Activated CD8-positive, alpha-beta T cell treated with anti-CD3 and anti-CD28 coated beads for 36 hours (primary cell): ENCODE measurements at places on chromosomes 4 and X. TPM values are rescaled to one million over a fixed set of nuclear protein-coding genes. Genes with fewer than 3 reads are reported as not detected.

DNA sequence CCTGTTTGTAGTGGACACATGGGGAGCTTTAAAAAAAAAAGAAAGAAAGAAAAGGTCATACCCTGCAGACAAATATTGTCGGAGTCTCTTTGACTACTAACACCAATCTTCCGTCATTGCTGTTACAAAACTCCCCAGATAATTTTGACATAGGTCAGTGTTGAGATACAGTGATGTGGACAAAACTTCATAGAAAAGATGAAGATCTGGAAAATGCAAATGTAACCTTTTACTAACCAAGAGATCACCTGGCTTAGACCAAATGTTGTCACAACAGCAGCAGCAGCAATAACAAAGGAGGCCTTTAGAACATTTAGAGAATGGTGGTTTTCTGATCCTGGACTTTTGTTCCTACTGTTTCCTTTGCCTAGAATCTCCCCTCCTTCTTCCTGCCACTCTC, 8.1 kb upstream of the COMMD8 start:
- no peak for DNase-seq

- DNase-seq = no peak
Measured at GRCh38 chrX:95622200-95622599, 1062.4 kb upstream of the DIAPH2 start.

GPC4 gene
- total RNA-seq = not detected

- no peak for DNase-seq
Measured at GRCh38 chr4:38919494-38919893, 51.9 kb downstream of the FAM114A1 start.

DNA sequence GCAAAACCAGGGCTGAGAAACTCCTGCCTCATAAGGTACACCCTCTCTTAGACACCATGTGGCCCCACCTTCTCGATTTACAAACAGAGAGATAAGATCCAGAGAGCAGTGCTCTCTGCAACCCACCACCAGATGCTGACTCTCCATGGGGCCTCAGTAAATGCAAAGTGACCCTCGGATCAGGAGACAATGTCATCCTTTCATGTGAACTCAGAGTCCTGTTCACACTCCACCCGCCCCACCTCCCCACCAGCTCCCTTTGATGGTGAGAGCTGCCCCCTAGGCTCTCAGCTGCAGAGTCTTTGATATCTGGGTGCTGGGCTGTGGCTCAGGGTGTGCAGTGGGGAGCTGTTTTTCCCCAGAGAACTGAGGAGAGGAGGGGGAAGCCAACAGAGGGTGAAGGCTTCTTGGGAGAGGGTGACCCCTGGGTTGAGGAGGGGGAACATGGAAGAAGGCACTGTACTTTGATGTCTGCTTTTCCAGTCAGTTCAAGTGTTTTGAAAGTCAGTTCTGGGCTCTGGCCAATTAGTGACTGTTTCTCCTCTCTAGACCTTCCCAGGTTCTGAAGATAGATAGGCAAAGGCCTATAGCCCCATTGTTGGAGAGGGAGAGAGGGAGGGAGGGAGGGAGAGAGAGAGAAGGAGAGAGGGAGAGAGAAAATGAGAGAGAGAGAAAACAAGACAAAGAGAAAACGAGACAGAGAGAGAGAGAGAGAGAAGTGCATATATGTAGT, 88.2 kb downstream of the SCD5 start:
- no peak for DNase-seq

- no peak for DNase-seq
Measured at GRCh38 chrX:134963041-134963440, 27.8 kb upstream of the SMIM10 start.

DNA sequence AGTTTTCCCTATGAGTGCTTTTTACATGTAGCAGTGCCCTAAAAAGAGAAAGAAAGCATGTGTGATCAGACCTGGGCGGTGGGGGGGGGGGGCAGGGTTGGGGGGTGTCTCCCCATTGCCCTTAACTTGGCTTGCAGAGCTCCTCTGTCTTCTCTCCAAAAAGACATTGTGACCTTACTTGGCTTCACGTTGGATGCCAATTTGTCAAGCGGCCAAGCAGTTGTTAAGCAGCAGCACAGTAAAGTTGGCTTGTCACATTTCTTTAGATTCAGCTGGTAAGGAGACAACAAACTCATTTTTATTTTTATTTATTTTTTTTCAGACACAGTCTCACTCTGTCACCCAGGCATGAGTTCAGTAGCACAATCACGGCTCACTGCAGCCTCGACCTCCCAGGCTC, 57.3 kb upstream of the ZNF157 start:
- DNase-seq = no peak

- peak; percentile 17 for DNase-seq
Measured at GRCh38 chr4:102343964-102344519, 1.2 kb downstream of the SLC39A8 start.

RADX gene
- total RNA-seq = 7.4 TPM

GRCh38 chr4:109408711-109409110, 24.9 kb upstream of the SEC24B start:
- DNase-seq = no peak

GRCh38 chr4:1050486-1051213, 39.2 kb downstream of the FGFRL1 start:
- DNase-seq = no peak

- DNase-seq = no peak
Measured at GRCh38 chr4:12221031-12221430, 792.3 kb upstream of the HS3ST1 start.

BCLAF3 gene
- 3.2 TPM for total RNA-seq

DNA sequence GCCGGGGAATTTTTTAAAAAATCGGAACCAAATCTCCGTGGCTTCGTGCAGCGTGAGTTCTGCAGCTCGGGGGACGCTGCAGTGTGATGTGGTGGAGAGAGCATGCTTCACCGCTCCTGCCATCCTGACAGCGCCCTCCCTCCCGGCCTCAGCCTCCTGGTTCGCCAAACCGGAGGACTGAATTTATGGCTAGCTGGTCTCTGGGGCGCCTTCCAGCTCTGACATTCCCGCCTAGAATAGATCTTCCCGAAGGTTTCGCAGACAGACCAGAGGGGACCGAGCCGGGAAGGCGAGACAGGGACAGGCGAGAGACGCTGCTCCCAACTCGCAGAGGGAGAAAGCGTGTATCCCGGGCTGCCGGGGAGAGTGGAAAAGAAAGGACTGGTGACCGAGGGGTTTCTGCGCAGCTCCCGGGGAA, 25.9 kb downstream of the HOPX start:
- DNase-seq = no peak

DNA sequence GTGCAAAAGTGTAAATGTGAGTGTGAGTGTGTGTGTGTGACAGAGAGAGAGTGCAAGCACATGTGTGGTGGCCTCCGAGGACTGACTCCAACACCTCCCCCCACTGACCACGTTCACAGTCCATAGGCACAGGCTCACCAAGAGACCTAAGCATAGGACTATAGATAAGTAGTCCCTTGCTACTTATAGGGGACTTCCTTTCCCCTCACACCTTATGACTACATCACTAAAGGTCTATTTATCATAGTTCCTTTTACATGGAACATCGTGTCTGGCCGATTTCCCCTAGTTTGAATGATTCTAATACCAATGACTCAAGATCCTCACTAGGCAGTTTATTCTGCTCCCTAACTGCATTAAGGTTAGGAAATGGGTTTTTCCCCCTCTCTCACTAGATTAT, 17.8 kb downstream of the FRMPD3 start:
- no peak for DNase-seq

- no peak for DNase-seq
Measured at GRCh38 chr4:107115185-107115847, 79.2 kb upstream of the DKK2 start.

DNA sequence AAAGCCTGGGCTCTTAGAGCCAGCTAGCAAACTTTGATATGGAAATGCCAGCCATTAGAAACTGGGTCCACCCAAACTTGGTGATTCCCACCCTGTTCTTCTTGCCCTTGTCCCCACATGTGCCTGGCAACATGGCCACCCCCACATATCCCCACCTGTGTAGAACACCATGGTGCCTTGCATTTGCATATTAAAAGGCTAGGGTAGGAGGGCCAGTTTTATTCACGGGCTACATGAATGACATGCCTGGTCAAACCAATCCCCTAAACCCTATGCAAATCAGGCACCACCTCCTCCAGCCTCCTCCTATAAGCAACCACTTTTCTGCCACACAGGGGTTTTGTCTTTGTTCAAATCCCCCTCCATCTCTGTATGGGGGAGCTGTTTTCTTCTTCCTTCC, 104.9 kb downstream of the CLNK start:
- no peak for DNase-seq

GRCh38 chrX:10160211-10160610, 3.4 kb downstream of the CLCN4 start:
- no peak for DNase-seq

NDNF gene
- total RNA-seq = 0.41 TPM

DNA sequence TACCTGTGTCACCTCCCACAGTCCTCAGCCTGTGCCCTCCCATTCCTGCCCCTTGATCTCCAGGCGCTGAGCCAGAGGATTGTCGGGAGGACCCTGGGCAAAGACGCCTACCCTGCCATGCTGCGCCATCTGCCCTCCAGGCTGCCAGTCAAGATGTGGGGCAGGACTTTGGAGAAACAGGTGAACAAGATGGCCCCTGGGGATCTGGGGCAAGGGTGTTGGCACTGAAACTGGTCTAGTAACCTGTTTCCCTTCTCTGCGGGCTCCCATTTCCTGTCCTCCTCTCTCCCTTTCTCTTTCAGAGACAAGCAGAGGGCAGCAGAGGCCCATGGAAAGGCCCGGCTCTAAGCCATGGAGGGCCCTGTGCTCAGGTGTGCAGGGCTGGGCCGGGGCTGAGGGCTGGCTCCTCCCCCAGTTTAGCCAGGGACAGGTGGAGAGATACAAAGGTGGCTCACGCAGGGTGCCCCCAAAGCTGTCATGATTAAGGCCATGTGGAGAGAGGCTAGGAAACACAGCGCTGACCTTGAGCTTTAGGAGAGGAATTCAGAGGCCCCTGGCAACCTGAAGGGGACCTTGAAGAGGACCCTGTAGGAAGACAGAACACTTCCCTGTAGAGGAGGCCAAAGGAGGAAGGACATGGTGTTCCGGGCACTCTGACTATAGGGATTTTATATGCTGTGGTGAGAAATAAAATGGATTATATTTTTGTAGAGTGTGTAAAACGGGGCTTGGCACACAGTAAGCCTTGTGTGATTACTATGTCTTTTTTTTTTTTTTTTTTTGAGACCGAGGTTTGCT, at the start of gene GLOD5:
Gene GLOD5, plus strand, starts transcription at position 74 of the 798 bp plus-strand sequence. Its CDS starts 44 bp downstream, at position 118.
- DNase-seq = peak; percentile 40

- no peak for DNase-seq
Measured at GRCh38 chr4:26094911-26095310, 180.9 kb downstream of the SMIM20 start.

- no peak for DNase-seq
Measured at GRCh38 chr4:98604723-98605122, 53.7 kb downstream of the TSPAN5 start.

GRCh38 chrX:109872021-109872732, 130.7 kb upstream of the TMEM164 start:
- DNase-seq = no peak

DNA sequence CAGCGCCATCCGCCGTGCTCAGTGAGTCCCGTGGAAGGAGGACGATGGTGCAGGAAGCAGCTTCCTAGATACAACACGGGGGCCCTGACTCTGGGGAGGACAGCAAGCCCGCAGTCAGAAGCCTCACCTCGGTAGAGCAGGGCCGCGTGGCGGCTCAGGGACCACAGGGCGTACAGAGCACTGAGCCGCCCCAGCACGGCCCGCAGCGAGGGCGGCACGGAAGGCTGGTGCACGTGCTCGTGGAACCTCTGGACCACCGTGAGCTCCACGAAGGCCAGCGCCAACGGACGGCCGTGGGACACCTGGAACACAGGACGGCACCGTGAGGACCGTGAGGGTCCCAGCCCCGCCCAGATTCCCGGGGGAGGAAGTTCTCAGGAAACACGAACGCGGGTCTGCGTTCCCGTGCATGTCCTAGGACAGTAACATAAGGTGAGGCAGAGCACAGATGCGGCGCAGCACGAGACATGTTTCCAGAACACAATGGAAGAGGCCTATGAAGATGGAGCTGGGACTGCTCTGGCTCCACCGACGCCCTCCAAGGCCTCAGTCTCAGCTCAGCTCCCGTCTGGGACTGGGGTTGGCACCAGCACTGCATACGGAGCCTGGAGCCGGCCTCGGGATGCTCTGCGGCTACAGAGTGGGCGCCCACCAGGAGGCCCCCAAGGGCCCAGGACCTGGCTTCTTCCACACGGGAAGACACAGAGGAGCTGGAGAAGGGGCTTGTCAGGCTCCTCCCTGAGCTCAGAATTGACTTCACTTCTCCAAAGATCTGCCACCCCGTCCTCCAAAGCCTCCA, 65.5 kb downstream of the ACOX3 start:
- no peak for DNase-seq

TLL1 gene
- not detected for total RNA-seq

DNA sequence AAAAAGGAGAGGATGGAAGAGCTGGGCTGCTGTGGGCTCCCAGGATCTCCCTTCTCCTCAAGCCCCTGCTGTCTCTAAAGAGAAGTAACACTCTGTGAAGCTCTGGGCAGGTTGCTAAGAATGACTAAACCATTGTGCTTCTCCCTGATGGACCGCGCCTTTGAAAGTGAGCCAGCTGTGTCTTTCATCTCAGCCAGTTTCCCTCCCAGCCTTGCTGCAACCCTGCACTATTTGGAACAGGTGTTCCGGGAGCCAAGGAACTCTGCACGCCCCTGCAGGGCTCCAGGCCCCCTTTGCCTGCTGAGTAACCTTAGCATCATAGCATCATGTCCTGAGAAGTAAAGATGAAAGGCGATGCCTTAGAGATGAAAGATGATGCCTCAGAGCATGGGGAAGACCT, 39.7 kb downstream of the SMIM20 start:
- DNase-seq = no peak

- DNase-seq = no peak
Measured at GRCh38 chr4:153611679-153612078, 72.4 kb upstream of the TLR2 start.

GRCh38 chrX:83529950-83530349, 21.9 kb downstream of the POU3F4 start:
- DNase-seq = no peak

CT55 gene
- not detected for total RNA-seq

GRCh38 chr4:38611676-38612075, 52.3 kb upstream of the KLF3 start:
- DNase-seq = no peak

DNA sequence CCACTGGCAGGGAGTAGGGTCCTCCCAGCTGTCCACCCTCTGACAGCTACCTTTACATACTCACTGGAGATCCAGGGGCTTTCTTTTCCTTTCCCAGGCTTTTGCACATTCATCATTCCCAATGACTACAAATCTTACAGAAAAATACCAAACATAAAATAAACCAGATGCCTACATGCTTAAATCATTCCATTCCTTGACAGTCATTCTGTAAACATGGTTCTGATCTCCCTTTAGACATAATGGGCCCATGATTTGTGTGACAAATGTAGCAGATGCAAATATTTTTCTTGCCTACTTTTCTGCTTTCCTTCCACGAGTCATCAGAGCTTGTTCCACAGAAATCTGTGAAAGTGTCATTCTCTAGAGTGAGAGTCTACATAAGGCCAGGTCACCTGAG, 207.0 kb downstream of the IDS start:
- DNase-seq = no peak
